Activated CD4-positive, alpha-beta memory T cell treated with anti-CD3 and anti-CD28 coated beads, Interleukin-2, amount 10 ng/mL, durations not matched to agents 7 days and 5 days (primary cell): ENCODE measurements at places on chromosomes 12 and 14. TPM values are rescaled to one million over a fixed set of nuclear protein-coding genes. Genes with fewer than 3 reads are reported as not detected.

PPP4R4 gene
- 4.9 TPM for total RNA-seq

ACVR1B gene
- total RNA-seq: 5.2 TPM

PLA2G1B gene
- total RNA-seq: not detected

DNA sequence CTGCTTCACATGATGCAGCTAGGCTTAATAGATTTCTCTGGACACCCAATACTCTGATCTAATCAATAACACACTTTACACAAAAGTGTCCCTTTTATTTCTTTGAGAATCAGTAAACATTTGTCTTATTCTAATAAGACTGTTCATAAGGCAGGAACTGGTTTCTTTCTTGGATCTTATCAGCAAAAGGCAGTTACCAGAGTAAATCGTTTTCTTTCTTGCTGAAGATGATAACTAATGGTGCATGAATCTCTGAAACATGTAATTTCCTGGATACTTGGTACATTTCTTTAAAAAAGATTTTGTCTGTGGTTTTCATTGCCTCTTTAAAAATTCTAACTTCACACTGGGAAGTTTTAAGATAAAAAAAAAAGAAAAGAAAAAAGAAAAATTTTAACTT, 39.6 kb downstream of the WIF1 start:
- no peak for DNase-seq

GRCh38 chr12:1073652-1074051, 82.6 kb downstream of the ERC1 start:
- DNase-seq: no peak

GRCh38 chr12:56661979-56662638, 16.3 kb upstream of the ATP5F1B start:
- DNase-seq: peak; percentile 14

DNA sequence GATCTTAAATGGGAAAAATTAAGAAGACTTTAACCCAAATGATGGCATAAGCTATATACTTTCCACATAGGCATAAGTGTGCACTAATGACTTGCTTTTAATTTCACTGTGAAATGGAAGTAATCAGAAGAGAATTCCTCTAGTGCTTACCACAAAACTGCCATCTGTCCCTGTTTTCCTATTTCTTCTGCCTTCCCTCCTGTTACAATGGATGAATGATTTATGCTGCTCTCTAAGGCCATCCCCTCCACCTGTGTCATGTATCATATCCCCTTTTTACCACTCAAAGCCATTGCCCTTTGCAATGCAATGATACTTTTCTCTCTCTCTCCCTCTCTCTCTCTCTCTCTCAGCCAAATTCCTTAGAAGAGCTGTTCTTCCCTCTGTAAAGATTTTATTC, 109.1 kb downstream of the C12orf50 start:
- DNase-seq: no peak

- DNase-seq: no peak
Measured at GRCh38 chr12:108117163-108117849, 11.8 kb upstream of the WSCD2 start.

GRCh38 chr12:5433845-5434646, 2.1 kb downstream of the NTF3 start:
- no peak for DNase-seq

GRCh38 chr12:25155022-25155576, 39.9 kb downstream of the DNAI7 start:
- no peak for DNase-seq

DNA sequence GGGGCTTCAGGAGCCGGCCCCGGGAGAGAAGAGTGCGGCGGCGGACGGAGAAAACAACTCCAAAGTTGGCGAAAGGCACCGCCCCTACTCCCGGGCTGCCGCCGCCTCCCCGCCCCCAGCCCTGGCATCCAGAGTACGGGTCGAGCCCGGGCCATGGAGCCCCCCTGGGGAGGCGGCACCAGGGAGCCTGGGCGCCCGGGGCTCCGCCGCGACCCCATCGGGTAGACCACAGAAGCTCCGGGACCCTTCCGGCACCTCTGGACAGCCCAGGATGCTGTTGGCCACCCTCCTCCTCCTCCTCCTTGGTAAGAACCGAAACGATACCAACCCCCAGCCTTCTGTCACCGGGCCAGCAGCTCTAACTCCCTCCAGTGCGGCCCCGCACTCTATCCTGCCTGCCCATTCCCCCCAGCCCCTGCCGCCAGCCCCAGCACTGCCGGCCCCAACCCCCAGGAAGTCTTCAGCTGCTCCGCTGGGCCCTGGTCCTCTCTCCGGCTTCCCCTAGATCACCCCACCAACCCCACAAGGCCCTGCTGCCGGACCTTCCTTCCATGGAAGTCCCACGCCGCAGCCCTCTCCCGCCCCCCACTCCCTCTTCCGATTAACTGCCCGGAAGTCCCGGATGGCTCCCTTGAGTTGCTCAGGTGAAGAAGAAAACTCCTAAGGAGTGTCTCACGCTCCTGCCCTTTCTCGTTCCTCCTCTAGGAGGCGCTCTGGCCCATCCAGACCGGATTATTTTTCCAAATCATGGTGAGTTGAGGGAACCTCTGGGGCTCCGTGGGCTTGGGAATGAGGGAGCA, 693 bp downstream of the LRP10 start:
- DNase-seq: peak; percentile 76

- no peak for DNase-seq
Measured at GRCh38 chr12:5047094-5047493, 3.4 kb downstream of the KCNA5 start.

- no peak for DNase-seq
Measured at GRCh38 chr12:91883811-91884210, 261.8 kb downstream of the BTG1 start.

- no peak for DNase-seq
Measured at GRCh38 chr12:54416687-54417603, 2.1 kb downstream of the ITGA5 start.

DNA sequence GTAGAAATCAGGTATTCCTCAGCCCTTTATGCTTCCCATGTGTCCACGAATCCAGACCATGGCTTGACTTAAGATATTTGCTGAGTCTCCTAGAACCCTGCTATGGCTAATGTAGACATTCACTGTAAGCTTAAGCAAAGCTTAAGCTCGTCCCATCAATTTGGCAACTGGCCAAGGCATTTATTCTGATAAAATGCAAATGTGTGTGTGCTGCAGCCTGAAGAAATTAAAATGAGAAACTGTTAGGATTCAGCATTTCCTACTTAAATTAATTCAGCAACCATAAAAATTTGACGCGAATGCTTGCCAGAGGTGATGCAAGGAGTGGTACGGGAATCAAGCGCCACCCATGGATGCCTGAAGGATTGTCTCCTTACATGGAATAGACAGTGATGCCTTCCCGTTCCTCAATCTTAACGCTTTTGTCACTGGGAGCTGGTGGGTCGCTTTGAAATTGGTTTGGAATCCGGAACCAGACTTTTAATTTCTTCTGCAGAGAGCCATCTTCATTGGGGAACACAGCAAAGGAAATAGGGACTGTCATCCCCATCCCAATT, 13.2 kb downstream of the HEBP1 start:
- DNase-seq: no peak

- no peak for DNase-seq
Measured at GRCh38 chr14:91516663-91517388, 6.7 kb upstream of the PPP4R3A start.

DNA sequence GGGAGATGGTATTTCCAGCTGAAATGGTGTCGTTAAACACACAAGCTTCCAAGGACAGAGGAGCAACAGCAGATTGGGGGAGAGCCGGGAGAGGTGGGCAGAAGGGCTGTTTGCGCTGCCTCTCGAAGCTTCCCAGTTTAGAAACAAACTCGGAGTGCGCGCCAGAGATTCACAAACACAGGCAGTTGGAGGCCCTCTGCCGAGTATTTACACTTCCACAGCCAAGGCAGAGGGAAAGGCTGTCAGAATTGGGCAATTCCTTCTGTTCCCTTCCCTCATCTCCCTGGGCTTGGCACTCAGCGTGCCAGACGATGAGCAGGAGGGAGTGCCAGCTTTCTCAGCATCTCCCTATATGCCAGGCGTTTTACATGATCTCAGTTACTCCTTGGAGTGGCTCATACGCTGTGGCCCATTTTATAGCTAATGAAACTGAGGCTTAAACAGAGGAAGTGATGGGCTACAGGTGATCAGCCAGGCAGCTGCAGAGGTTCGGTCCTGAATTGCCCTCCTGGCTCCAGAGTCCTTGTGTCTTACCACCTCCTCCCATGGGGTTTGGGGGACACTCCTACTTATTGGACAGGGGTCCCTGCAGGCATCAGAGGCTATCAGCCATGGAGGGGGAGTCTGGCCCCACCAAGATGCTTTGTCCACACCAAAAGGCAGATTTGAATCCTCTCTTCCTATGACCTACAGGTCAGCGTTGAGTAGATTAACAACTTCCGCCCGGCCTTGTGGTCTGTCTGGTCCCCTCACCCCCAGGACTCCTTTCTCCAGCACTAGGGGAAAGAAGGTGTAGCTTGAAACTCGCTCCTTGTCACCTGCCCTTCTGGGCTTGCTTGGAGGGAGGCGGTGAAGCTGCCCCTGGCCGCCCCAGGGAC, 3.1 kb downstream of the FAM222A start:
- DNase-seq: no peak

DNA sequence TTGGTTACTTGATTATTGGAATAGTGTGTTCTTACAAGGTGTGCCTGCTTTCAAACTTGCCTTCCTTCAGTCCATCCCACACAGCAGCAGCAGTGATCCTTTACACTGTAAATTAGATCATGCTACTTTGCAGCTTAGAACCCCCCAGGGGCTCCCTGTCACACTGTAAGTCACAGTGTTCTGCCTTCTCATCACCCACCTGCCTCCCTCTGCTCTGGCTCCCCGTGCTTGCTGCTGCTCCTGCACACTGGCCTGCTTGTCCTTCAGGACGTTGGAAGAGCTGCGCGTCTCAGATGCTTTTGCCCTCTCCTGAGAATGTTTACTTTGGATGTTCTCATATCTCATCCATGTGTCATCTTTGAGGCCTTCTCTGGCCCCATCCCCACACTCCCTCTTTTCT, 27.3 kb downstream of the ZC3H14 start:
- no peak for DNase-seq

DNA sequence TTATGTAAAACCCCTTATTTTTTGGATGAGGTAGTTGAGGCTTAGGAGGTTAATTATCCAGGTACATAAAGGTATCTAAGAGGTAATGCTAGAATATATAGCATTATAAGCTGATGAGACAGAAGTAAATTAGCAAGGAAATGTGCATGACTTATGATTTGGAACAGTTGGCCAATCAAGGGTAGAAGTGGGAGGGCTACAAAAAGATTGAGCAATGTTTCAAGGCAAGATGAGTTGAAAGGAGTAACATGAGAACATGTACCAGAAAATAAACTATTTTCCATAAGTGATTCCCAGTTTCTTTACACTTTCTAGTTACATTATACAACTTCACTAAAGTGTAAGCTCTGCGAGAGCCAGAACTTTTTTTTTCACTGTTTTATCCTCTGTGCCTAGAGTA, 290.9 kb downstream of the LRIG3 start:
- DNase-seq: no peak

- no peak for DNase-seq
Measured at GRCh38 chr12:82688035-82688501, 1.4 kb downstream of the TMTC2 start.

DNA sequence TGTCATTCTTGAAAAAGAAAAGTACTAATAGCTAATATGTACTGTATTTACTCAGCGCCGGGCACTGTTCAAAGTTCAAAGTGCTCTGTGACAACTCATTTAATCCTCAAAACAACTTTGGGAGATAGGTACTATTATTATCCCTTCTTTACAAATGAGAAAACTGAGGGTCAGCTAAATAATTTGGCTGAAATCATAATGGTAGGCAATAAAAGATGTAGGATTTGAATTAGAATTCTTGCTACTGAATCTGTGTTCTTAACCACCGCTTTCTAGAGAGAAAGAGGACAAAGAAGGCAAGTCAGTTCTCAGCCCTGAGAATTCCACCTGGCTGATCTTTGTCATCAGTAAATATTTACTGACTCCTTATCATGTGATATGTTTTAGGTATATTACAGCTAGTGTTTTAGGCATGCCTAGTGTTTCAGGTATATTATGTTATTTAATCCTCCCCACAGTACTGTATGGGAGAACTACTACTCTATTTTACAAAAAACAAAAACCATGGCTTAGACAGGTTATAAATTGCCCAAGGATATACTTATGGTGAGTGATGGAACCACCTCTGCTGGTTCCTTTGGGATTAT, 205.7 kb upstream of the GZMB start:
- no peak for DNase-seq
